ENCODE measurements at places on chromosomes 12 and 14.

DNA sequence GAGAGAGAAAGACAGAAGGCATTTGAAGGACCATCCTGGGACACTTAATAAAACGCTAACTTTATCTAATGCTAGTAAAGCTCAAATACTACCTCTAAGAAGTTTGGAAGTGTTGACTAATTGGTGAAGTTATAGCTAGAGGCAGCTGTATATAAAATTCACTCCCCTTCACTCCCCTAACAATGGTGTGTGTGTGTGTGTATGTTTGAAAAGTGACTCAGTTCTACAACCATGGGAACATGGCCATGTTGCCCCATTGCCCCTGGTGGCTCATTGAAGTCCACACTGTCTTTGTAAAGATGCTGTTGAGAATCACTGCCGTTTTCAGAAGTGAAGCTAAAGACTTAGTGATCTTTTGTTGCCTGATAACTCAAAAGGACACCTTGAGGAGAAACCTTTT is 262.4 kb downstream of the NPAS3 start:
- no peak for DNase-seq

GRCh38 chr12:34400411-34400881 is 378.1 kb downstream of the ALG10 start:
- peak; percentile 5 for DNase-seq

DNA sequence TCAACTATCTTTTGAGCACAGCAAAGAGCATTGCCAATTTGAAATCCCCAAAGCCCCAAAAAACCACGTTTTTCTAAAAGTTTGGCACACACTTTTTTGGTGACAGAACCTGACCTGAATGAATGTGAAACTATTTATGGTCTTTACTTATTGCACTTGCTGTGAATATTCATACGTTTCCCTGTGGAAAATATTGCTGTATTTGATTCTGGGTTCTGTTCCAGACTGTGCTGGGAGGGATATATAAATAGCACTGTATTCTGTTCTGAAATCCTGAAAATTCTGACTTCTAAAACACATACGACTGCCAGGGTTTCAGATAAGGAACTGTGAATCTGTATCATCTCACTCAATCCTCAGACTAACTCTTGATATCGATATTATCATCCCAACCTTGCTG is 35.1 kb downstream of the NR1H4 start:
- no peak for DNase-seq

GRCh38 chr14:53180272-53181221 is 27.4 kb upstream of the DDHD1 start:
- no peak for DNase-seq

- no peak for DNase-seq
These were observed 4.1 kb upstream of the CYP46A1 start for GRCh38 chr14:99679996-99680395.

DNA sequence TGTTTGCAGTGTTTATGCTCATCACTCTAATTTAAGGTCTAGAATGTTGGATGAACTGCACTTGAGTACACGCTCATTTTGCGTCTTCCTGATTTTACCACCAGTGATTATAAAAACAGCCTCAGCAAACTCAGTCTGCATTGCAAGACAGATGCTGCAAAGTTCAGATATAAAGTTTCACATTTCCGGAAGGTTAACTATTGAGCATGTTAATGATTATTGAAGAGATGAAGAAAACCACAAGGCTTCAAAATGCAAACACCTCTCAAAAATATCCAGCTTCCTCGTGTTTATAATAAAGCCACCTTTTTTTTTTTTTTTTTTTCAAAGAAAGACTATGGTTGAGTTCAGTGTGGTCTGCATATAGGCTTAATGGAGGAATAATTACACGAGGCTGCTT is 92.1 kb upstream of the BMP4 start:
- DNase-seq: no peak

DNA sequence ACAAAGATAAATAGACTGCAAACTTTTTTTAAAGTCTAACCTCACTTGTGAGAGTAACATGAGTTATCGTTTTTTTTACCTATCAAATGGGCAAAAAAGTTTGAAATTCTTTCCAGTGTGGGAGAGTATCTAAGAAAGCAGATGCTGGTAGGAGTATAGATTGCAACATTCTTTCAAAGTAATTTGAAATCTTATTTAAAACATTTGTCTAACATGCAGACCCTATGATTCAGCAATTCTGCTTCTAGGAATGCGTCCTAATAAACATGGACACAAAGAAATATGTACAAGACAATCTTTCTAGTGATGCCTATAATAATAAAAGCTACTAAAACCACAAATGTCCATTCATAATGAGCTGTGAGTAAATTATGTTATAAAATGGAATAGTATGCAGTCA is 110.4 kb upstream of the TMCC3 start:
- no peak for DNase-seq

DNA sequence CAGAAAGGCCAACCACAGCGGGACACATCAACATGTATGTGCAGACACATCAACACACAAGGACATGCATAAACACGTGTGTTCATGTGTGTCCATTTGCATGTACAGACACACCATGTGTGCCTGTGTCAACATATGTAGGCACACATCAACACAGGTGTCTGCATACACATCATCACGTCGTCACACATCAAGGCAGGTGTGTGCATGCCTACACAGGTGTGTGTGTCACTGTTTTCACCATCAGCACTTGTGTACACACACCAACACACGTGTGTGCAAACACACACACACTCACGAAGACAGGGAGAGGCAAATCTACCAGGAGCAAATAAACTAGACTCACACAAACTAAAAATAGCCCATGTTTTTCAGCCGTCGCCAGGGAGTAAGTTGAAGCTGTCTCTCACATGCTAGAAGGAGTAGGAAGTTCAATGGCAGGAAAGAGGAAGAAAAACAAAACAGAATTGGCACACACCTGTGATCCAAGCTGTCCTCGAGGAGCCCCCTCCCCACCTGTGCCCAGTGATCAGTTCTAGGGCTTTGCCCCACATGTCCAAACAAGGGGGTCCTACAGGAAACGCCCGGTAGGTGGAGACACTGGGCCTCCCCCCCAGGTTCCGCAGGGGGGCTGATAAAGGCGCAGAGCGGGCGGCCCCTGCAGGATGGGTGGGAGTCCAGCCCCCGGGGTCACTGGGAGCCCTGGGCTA is 7.4 kb downstream of the SCARB1 start:
- DNase-seq: no peak

DNA sequence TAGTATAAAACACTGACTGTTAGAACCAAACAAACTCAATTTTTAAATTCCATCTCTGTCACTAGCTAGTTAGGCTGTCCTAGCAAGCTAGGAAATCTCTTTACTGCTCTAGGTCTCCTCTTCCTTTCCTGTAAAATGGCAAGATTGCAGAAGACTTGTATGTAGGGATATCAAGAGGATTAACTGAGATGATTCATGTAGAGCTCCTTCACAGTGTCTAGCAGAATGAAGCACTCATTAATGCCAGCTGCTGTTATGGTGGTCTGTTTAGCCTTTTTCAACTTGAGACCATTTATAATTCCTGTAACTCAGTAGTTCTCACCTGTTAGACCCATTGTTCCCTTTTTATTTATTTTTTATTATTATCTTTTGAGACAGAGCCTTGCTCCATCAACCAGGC is 67.8 kb upstream of the KCNH3 start:
- DNase-seq: no peak

GRCh38 chr14:94517641-94518257 is 8.5 kb upstream of the SERPINA12 start:
- DNase-seq: no peak

DNA sequence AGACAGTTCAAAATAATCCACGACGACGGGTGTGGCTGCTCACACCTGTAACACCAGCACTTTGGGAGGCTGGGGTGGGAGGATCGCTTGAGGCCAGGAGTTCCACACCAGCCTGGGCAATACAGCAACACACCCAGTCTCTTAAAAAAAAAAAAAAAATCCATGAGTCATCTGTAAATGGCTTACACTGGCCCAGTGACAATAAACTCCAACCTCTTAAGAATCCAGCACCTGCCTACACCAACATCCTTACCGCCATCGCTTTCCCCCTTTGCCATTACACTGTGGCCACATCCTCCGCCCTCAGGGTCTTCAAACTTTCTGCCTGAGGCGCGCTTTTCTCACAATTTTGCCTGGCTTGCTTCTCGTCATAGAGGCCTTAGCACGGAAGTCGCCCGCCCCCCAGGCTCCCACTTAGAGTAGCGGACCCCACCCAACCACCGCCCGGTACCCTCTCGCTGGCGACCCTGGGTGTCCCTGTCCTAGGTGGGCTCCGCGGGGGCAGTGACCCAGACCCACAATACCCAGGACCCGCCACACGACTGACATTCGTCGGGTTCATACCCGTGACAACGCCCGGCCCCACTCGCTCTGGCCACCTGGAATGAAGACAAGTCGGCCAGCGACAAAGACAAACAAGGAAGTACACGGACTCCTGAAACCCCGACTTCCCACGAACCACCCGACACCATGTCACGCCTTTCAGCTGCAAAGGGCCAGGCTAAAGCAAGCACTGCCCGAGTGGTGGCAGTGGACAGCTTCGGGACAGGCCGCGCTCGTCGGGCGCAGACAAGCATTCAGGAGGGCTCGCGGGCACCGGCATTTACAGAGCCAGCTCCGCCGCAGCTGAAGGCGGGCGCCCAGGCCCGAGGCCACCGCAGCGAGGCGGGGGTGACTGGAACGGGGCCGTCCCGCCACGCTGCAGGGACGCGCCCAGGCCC is 636 bp downstream of the GOLGA3 start:
- no peak for DNase-seq

GRCh38 chr12:132110677-132111076 is 33.4 kb downstream of the DDX51 start:
- DNase-seq: no peak

GRCh38 chr12:2092890-2093289 is 40.1 kb downstream of the CACNA1C start:
- DNase-seq: no peak

- peak; percentile 56 for DNase-seq
These were observed 56.9 kb downstream of the FOS start for GRCh38 chr14:75335571-75335970.

- DNase-seq: no peak
These were observed 309.4 kb downstream of the MDGA2 start for GRCh38 chr14:47366006-47366405.

DNA sequence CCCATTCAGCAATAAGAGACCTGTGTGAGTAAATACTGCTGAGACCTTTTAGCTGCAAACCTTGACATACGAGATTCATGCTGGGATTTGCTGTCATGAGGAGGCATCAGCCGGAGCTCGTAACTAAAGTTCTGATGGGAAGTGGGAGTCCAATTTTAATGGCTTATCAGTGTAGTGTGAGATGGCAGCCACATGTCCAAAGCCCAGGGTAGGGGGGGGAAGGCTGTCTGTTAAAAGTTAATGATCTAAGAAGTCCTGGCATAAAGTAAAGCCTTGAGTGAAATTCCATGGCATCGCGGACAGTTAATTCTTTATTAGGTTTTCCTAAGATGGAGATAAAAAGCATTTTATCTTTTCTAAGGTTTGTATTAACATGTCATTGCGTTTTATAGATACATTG is 240.0 kb downstream of the AACS start:
- no peak for DNase-seq

- no peak for DNase-seq
These were observed 19.5 kb downstream of the GCN1 start for GRCh38 chr12:120175062-120175461.

GRCh38 chr12:6045438-6045837 is 79.0 kb downstream of the VWF start:
- DNase-seq: no peak

GRCh38 chr12:9378430-9378835 is 170.2 kb upstream of the PZP start:
- DNase-seq: no peak

GRCh38 chr12:8590842-8591545 is 21.7 kb downstream of the AICDA start:
- no peak for DNase-seq

GRCh38 chr12:106760184-106760531 is 14.3 kb upstream of the RIC8B start:
- DNase-seq: no peak
